ENCODE measurements at places on chromosomes 3 and 15.

DNA sequence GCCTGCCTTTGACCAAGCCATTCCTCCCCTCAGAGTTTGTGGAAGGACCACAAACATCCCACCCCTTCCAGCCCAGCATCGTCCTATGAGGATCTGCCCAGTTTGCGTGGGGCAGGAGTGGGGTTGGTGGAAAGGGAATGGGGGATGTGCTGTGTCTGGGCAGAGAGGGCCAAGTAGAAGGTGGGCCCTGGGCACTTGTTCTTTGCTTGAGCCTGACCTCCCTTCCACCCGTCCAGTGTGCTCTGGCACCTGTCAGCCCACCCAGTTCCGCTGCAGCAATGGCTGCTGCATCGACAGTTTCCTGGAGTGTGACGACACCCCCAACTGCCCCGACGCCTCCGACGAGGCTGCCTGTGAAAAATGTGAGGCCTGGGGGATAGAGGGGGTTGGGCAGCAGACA, 10.3 kb downstream of the SPINT1 start:
- no peak for DNase-seq

DNA sequence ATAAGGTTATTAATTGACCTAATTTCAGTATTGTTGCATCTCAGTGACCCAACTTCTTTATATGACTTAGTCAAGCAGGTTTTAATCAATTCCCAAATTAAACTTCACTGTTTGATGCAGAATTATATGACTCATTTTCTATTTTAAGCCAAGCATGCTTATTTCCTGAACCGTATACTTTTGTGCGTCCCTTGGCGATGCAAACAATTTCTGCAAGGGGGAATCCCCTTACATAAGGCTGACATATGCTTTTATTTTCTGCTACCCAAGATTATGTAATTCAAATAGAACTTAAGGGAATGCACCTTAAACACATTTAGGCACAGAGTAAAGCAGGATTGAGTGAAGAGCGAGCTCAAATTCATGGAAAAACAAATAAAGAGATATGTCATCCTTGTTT, 303.9 kb downstream of the PDCD6IP start:
- DNase-seq = no peak

GRCh38 chr3:160114355-160114995, 110.7 kb upstream of the C3orf80 start:
- no peak for DNase-seq

DNA sequence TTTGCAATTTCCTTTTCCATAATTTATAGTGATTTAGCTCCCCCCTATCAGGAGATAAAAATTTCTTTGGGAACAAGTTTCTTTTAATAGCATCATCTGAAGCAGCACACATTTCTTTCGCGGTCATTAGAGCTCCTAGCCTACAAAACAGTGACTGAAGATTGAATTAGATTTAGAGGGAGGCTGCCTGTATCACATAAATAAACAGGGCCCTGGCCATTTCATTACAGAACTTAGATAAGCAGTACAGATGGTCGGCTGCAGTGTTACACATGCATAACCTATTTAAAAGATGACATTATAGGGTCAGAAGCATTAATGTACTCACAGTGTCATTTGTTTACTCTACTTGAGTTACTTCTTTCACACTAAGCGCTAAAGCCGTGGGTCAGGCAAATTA, 81.4 kb upstream of the SLC25A26 start:
- no peak for DNase-seq

DNA sequence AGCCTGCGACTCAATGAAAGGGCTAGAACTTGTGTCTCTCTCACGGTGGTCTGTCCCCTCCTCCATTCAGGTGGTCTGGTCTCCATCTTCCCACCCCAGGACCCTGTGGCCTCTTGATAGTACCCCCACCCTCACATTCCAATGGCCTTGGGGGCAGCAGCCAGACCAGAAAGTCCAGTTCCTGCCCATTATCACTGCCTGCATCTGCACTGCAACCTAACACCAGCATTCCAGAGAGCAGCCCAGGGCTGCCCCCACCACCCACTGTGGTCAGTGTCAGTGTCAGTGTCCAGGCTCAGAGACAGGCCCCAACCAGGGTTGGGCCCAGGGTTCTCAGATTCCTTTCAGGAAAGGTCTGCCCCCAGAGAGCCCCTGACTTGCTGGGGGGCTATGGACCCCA, 12.6 kb downstream of the IGDCC3 start:
- DNase-seq = no peak

- DNase-seq = no peak
Observed at GRCh38 chr3:53219895-53220483, 35.8 kb downstream of the TKT start.

GRCh38 chr15:68778876-68779275, 41.8 kb downstream of the ANP32A start:
- DNase-seq = no peak

DNA sequence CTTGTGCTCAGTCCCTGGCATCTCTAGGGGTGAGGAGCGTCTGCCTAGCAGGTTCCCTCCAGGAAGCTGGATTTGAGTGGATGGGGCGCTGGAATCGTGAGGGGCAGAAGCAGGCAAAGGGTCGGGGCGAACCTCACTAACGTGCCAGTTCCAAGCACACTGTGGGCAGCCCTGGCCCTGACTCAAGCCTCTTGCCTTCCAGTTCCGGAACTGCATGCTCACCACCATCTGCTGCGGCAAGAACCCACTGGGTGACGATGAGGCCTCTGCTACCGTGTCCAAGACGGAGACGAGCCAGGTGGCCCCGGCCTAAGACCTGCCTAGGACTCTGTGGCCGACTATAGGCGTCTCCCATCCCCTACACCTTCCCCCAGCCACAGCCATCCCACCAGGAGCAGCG, 5.0 kb downstream of the RHO start:
- DNase-seq = no peak

- no peak for DNase-seq
Observed at GRCh38 chr3:28792604-28793003, 444.0 kb upstream of the AZI2 start.

DNA sequence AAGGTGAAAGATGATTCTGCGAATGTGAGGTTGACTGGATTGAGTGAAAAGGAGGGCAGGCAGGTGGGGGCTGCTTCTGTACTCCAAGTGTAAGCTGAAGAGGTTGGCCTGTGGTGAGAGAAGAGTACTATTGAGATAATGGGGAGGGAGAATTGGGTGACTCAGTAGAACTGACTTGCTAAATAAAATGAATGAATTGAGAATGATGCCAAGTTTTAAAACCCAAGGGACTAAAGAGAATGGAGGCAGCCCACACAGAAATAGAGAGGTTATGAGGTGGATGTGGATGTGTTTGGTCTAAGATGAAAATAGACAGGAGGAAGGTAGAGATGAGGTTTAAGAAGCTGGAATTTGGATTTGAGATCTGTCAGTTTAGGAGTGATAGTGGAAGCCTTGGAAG, 5.9 kb downstream of the MME start:
- no peak for DNase-seq

- DNase-seq = no peak
Observed at GRCh38 chr3:173932624-173933023, 535.1 kb downstream of the NLGN1 start.

- DNase-seq = no peak
Observed at GRCh38 chr3:9395570-9396300, 1.7 kb upstream of the SETD5 start.

DNA sequence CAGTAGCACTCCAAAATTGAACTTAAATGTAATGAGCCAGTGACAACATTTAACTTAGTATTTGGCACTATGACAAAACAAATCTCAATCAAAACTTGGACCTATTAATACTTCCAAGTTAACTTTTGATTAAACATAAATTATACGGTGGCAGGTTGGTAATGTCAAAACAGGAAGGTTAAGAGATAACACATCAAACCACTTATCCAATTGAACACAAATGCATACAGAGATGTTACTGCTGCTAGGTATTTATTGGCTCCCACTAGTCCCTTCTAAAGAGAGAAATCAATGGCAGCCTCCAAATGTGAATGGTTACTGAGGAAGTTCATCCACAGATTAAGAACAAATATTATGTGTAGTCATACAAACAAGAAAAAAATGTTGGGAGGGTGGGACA, 1.8 kb downstream of the GSK3B start:
- no peak for DNase-seq

DNA sequence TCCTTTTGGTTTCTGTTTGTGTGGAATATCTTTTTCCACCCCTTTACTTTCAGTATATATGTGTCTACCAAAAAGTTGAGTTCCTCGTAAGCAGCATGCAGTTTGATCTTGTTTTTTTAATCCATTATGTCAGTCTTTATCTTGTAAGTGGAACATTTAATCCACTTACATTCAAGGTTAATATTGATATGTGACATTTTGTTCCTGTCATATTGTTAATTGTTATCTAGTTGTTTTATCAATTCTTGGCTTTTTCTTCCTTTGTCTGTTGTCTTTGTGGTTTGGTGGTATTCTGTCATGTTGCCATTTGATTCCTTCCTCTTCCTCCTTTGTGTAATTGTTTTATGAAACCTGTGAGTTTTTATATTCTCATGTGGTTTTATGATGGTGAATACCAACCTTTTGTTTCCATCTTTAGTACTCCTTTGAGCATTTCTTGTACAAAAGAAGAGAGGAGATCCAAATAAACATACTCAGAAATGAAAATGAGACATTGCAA, 43.4 kb upstream of the XCR1 start:
- DNase-seq = no peak

DNA sequence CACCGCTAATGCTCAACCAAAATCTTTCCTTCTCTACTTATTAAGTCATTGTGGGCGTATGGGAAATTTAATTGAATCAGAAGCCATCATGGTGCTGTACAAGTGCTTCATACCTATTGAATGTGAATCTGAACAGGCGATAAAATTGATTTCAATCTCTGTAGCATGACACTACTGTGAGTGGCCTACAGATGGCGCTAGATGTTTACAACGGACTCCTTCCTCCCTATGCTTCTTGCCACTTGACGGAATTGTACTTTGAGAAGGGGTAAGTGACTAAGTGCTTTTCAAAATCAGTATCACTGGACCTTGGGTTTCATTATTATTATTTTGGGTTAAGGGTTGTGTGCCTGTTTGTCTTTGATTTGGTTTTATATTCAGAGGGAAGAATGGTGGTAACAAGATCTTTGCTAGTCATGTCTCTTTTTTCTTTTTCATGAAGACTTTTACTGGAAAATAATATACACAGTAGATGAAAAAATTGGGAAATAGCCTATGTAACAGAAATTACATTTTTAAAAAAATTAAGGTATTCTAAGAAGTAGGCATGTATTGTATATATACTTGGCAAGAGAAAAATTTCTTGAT, 35.4 kb downstream of the ACP3 start:
- no peak for DNase-seq

DNA sequence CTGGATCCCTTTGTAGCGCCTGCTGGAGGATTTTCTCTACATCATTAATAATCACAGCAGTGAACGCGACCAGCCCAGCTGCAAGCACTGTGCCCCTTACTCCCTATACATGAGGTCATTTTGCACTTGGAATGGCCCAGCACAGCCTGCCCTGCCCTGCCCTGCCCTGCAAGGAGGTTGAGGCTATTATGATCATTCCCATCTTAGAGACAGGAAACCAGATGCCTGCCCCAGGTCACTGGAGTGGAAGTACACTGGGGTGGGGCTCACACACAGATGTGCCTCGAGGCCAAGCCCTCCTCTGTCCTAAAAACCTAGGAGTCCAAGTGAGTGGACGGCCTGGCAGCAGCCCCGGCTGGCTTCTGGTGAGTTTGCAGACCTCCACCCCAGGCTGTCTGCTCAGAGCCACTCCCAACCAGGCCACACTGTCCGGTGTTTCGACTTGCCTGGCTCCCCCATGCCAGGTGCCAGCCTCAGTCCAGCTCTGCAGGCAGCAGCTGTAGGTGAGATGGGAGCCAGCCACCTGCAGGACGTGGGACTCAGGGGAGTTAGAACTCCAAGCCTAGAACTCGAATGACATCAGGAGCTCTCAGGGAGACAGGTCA, 30.4 kb upstream of the SEC61A1 start:
- DNase-seq = no peak

- peak; percentile 87 for DNase-seq
Observed at GRCh38 chr15:96064351-96064756, 266.1 kb upstream of the NR2F2 start.

- no peak for DNase-seq
Observed at GRCh38 chr3:25652921-25653320, 11.8 kb downstream of the TOP2B start.
